ENCODE measurements at places on chromosomes 5 and 9.

- DNase-seq, result no peak
Measured at GRCh38 chr9:98067184-98067583, 10.7 kb downstream of the NANS start.

GRCh38 chr9:137607141-137607857 is 1.8 kb downstream of the ARRDC1 start:
- DNase-seq, result no peak

- DNase-seq, result no peak
Measured at GRCh38 chr5:127170918-127171600, 97.8 kb upstream of the C5orf63 start.

- DNase-seq, result no peak
Measured at GRCh38 chr9:3288686-3289085, 237.1 kb downstream of the RFX3 start.

DNA sequence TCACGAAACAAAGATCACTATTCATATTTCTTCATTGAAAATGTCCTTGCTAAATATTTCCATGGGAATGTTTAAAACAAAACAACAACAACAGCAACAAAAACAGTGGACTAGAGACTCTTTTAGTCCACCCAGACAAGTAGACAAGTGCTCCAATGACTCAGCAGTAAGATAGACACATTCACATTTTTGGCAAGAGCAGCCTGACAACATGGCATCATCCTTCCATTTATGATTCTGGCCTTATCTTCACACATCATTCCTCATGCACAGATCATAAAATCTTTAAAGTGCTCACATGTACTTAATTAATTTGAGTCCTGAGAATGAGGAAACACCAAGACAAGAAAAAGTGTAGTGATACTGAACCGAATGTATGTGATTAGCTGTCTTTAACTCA is 132.6 kb upstream of the PDE4D start:
- DNase-seq, result no peak

DNA sequence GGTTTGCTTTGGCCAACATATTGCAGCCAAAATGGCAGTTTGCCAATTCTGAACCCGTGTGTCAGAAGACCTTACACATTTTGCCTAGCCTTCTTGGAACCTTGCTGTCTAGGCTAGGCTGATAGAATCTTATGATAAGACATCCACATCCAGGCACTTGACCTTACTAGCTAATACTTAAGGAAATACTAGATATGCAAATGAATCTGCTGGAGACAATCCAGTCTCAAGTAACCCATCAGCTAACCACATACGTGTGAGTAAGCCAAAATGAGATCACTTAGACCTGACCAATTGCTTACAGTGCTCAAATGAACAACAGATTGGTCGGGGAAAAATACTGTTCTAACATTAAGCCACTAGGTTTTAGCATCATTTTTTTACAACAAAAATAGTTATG is 1504.6 kb upstream of the CDH9 start:
- DNase-seq, result peak; percentile 3

GRCh38 chr9:133509179-133510083 is 15.3 kb downstream of the MYMK start:
- DNase-seq, result peak; percentile 93

DNA sequence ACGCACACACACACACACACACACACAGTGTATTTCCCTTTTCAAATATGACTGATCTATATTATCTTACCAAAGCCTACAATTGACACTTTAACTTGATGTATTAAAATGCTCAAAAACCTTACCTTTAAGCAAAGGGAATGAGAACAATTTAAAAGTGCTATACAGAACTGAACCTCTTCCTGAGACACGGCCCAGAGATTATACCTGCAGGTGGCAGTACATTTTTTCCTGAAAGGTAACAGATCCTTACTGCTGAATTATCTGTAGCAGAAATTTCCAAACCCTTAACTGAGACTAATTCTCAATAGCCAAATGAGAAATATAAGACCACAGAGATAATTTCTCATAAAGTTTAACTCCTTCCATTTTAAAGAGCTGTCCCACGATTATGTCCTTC is 91.1 kb downstream of the MYO10 start:
- DNase-seq, result no peak

- no peak for DNase-seq
Measured at GRCh38 chr9:89022902-89023301, 31.6 kb downstream of the S1PR3 start.

DNA sequence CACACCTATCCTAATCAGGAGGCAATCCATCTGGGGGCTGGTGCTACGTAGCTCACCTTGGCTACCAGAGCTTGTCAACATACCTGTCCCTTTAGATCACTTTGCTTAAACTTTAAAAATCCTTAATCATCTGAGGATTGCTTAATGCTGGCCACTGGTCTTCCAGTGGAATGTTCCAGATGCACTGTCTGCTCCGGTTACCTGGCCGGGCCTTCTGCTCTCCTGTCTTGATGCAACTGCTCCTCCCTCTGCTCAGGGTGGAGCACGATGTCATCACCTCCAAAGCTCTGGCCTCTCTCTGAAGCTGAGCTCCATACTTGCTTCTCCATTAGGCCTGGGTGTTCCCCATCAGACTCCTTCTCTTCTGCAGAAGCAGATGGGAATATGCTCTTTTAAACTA is 106.5 kb upstream of the OTULINL start:
- no peak for DNase-seq

- no peak for DNase-seq
Measured at GRCh38 chr5:102651466-102651865, 103.6 kb upstream of the PAM start.

- no peak for DNase-seq
Measured at GRCh38 chr9:113668061-113668460, 204.5 kb downstream of the RGS3 start.

Data from mesendoderm (in vitro differentiated cells).